Stomach (tissue), 19 donors: ENCODE measurements at places on chromosomes 11 and 22. TPM values are rescaled to one million over a fixed set of nuclear protein-coding genes. Genes with fewer than 3 reads are reported as not detected.
A peak's percentile ranks its signal among the peaks of the same experiment; 100 is the strongest.

GRCh38 chr22:33405194-33405593 lies 347.0 kb upstream of the SYN3 start:
- no peak overlapping the region for H3K4me3 ChIP-seq
- H3K27ac ChIP-seq, result no peak overlapping the region
- no peaks in the 10 kb centered on the region for H3K4me1 ChIP-seq
- no peak for DNase-seq

Gene POTEH
- total RNA-seq, result not detected

DNA sequence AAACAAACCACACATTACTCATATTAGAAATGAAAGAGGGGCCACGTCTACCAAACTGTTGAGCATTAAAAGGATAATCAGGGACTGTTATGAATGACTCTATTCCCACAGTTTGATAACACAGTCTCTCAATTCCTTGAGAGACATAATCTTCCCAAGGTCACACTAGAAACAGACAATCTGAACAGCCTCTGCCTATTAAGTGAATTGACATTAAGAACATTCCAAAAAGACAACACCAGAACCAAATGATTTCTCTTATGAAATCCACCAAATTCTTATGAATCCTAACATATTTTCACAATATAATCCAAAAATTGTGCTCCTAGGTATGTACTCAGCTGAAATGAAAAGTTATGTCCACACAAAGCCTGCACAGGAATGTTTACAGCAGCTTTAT lies 4.6 kb downstream of the RFPL1 start:
- no peaks in the 10 kb centered on the region for H3K36me3 ChIP-seq
- no peak overlapping the region for H3K27ac ChIP-seq

DNA sequence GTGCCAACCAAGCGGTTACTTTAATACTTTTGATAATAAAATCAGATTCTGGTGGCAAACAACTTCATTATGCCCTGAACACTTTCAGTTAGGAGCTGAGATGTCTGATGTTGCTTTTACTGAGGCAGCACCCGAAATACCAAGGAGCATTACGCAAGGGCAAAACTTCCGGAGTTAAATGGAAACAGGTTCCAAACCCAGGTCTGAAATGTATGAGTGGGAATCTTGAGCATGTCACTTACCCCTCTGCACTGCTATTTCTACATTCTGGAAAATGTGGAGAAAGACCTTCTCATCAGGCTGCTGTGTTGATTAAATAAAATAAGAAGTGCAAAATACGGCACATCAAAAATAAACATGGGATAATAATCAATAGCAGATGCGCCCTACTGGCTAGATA lies 315.1 kb downstream of the LARGE1 start:
- no peak overlapping the region for H3K27ac ChIP-seq
- no peak for DNase-seq
- H3K4me3 ChIP-seq, result no peak overlapping the region
- H3K27me3 ChIP-seq, result no peaks in the 10 kb centered on the region
- no peaks in the 10 kb centered on the region for H3K4me1 ChIP-seq

Gene MUC2
- 0.45 TPM for total RNA-seq

GRCh38 chr11:27213232-27213660 lies 149.8 kb downstream of the CCDC34 start:
- H3K4me1 ChIP-seq, result peaks cover 5% of the 10 kb centered on the region
- H3K4me3 ChIP-seq, result no peak overlapping the region
- no peak for DNase-seq
- H3K27me3 ChIP-seq, result no peaks in the 10 kb centered on the region
- H3K36me3 ChIP-seq, result no peaks in the 10 kb centered on the region

- no peak for DNase-seq
- no peaks in the 10 kb centered on the region for H3K36me3 ChIP-seq
- H3K4me1 ChIP-seq, result peaks cover 18% of the 10 kb centered on the region
- no peak overlapping the region for H3K4me3 ChIP-seq
- H3K27ac ChIP-seq, result no peak overlapping the region
Measured at GRCh38 chr22:43312608-43313007, 30.6 kb downstream of the SCUBE1 start.

Gene MAPK8IP2
- total RNA-seq, result 0.89 TPM

DNA sequence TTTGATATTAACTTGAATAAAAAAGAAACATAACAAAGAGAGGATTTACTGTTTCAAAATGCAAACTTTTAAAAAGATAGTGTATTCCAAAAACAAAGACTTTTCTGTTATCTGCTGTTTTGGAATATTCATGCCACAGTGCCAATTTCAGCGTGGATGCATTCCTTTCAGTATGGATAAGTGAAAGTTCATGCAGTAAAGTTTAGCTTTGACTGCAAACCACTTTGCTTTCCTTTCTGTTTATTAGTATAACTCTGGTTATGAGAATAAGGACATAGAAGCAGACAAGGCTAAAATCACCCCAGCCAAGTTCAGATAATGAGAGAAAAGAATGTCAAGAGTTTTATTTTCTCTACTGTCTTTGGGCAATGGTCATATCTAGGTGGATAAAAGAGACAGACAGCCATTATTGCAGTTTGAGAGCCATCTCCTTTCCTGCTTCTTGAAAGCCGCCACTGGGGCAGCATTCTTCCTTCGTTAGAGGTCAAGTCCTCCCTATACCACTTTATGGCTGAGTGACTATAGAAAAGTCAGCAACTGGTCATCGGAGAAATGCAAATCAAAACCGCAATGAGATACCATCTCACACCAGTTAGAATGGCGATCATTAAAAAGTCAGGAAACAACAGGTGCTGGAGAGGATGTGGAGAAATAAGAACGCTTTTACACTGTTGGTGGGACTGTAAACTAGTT lies 82.4 kb upstream of the BLID start:
- H3K27me3 ChIP-seq, result no peaks in the 10 kb centered on the region
- no peak for DNase-seq
- H3K27ac ChIP-seq, result no peak overlapping the region
- peaks cover 4% of the 10 kb centered on the region for H3K4me1 ChIP-seq
- H3K4me3 ChIP-seq, result no peak overlapping the region

GRCh38 chr22:37255558-37256006 lies 11.5 kb upstream of the RAC2 start:
- no peak for DNase-seq
- H3K27ac ChIP-seq, result no peak overlapping the region
- peaks cover 3% of the 10 kb centered on the region for H3K27me3 ChIP-seq
- H3K36me3 ChIP-seq, result no peaks in the 10 kb centered on the region

Gene SUSD2
- total RNA-seq, result 17.5 TPM

GRCh38 chr11:3939651-3940190 lies 84.3 kb downstream of the STIM1 start:
- peak; percentile 26 for DNase-seq
- no peaks in the 10 kb centered on the region for H3K36me3 ChIP-seq
- peaks cover 79% of the 10 kb centered on the region for H3K4me1 ChIP-seq

DNA sequence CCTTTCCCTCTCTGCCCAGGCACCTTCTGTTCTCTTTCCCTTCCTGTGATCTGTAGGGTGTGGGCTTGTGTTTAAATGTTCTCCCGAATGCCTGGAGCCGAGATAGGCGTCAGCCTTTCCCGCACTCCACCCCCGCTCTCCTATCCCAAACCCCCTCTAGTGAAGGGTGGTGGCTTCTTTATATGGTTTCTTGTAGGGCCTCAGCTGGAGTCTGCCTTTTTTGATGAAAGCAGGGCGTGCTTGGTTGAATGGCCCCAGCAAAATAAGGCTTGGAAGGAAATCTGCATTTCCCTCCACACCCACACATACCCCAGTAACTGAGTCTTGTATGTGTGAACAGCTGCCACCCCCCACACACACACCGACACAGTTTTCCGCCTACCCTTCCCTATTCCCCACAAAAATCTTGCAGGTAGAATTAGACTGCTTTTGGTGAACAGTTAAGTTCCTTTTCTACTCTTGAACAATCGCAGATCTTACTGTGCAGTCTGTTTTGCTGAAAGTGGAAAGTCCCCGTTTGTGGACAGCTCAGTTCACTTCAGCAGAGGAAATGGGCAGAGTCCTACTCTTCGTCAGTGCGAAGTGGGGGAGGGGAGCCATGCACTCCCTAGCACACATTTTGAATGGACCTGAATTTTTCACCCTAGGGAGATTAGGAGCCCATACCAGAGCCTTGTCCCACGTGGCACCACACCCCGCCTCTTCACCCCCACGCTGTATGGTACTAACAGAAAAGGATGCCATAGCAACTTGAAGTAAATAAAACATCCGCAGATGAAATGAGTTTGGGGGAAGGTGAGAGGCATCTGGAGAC lies 25.5 kb upstream of the GRK2 start:
- DNase-seq, result peak; percentile 59
- peaks cover 32% of the 10 kb centered on the region for H3K36me3 ChIP-seq
- H3K27me3 ChIP-seq, result no peaks in the 10 kb centered on the region
- H3K4me3 ChIP-seq, result peak overlapping the region; percentile 55

Gene IFITM1
- total RNA-seq, result 16.1 TPM

DNA sequence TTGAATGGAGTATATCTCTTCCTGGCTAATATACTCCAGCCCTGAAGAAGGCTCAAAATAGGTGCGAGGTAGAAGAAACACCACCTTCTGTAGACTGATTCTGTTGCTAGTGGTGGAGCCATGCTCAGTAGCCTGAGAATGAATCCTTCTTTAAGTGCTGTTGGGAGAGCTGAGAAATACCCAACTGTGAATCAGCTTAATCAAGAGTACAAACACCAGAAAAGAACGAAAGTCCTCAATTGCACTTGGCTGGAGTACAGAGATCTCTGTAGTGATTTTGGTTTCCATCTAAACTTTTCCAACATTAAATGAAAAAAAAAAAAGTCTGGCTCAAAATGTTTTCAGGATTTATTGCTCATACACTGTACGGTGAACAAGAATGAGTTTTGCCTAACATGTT lies 619.1 kb downstream of the METTL15 start:
- no peak overlapping the region for H3K4me3 ChIP-seq
- no peaks in the 10 kb centered on the region for H3K36me3 ChIP-seq
- H3K4me1 ChIP-seq, result no peaks in the 10 kb centered on the region
- H3K27ac ChIP-seq, result no peak overlapping the region
- no peak for DNase-seq
- H3K27me3 ChIP-seq, result no peaks in the 10 kb centered on the region

DNA sequence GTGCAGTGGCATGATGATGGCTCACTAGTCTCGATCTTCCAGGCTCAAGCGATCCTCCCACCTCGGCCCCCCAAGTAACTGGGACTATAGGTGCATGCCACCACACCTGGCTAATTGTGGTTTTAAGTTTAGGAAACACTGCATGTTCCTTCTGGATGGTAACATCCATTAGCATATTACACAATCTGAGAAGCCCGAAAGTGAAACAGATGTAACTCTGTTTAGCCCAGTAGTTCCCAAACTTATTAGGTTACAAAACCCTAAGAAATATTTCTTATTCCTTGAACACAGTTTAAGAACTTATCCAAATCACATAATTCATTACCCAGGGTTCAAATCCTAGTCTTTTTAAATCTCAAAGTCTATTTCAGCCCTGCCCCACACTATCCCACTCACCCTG lies 28.3 kb downstream of the POLDIP3 start:
- H3K4me3 ChIP-seq, result no peak overlapping the region
- H3K36me3 ChIP-seq, result peaks cover 89% of the 10 kb centered on the region
- H3K27ac ChIP-seq, result no peak overlapping the region
- H3K4me1 ChIP-seq, result peaks cover 5% of the 10 kb centered on the region

DNA sequence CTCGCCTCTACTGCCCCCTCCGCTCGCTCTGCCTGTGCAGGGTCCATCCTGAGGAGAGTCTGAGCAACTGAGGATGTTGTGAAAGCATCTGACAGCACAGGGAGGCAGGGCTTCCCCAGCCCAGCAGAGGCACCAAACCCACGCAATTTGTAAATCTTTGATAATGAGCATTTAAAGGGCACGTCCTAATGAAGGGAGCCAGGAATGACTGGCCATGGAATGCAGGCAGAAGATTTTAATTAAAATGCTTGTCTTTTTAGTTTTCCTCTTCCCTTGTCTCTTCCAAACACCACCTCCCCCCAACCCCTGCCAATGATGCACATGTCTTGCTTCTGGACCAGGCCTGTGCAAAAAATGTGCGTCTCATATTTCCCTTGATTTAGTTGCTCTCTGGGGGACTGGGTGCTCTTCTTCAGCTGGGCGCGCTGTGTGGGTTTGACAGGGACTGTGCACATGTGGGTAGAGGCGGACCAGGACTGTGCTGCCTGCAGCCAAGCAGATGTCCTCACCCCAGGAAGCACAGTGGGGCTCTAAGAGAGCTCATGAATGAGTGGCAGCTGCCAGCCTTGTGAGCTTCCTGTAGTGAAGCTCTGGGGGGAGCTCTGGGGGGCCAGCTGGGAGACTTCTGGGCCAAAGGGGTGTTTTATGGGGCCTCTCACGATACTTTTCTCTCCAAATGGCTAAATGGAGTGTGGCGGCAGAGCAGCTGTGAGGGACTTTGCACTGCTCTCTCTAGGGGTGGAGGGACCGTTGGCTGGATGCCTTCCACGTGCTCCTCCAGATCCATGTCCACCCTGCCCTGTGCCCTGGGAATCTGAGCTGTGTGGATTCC lies 273.5 kb downstream of the ST3GAL4 start:
- H3K4me3 ChIP-seq, result no peak overlapping the region
- no peaks in the 10 kb centered on the region for H3K36me3 ChIP-seq
- peak; percentile 29 for DNase-seq
- H3K4me1 ChIP-seq, result no peaks in the 10 kb centered on the region
- no peak overlapping the region for H3K27ac ChIP-seq
- no peaks in the 10 kb centered on the region for H3K27me3 ChIP-seq

Gene KCNQ1OT1
- total RNA-seq, result 2.3 TPM

DNA sequence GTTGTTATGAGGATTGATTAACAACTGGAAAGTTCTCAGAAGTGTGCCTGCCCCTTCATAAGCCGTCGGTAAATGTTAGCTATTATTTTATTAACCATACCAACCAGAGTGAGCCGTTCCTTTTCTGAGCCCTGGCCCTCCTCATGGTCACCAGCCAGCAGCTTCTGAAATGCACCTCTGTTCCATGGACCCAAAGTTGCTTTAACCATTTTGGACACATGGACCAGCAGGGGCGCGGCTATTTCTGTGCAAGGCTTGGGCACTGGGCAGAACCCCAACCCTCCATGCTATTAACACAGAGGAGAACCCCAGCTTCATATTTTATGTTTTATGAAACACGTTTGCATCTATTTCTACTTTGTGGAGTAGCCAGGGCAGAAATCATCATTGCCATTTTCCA lies 18.6 kb upstream of the SCGB1A1 start:
- no peaks in the 10 kb centered on the region for H3K27me3 ChIP-seq
- H3K36me3 ChIP-seq, result no peaks in the 10 kb centered on the region
- peak overlapping the region; percentile 80 for H3K27ac ChIP-seq
- no peak for DNase-seq
- peaks cover 47% of the 10 kb centered on the region for H3K4me1 ChIP-seq
